ENCODE measurements at places on chromosomes 3 and 15. TPM values are rescaled to one million over a fixed set of nuclear protein-coding genes. Genes with fewer than 3 reads are reported as not detected.

DNA sequence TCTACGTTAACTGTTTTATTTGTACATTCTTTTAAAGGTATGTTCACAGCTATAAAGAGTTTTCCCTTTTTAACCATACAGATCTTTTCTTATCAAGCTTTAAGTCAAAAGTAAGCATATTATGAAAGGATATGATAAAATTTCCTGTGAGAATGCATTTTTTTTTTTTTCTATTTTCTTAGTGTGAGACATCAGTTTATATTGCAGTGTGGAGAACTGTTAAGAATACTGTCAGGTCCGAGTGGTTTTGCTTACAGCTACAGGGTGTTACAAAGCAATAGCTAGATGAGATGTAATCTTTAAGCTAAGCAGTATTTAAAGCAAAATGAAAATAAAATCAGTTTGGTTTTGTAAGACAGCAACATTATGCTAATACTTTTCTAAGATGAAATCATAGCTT lies 133.2 kb downstream of the SLC25A26 start:
- no peak for DNase-seq

The ADAMTS9 gene
- total RNA-seq: not detected

- DNase-seq: no peak
Observed at GRCh38 chr15:58453931-58454793, 22.4 kb downstream of the LIPC start.

DNA sequence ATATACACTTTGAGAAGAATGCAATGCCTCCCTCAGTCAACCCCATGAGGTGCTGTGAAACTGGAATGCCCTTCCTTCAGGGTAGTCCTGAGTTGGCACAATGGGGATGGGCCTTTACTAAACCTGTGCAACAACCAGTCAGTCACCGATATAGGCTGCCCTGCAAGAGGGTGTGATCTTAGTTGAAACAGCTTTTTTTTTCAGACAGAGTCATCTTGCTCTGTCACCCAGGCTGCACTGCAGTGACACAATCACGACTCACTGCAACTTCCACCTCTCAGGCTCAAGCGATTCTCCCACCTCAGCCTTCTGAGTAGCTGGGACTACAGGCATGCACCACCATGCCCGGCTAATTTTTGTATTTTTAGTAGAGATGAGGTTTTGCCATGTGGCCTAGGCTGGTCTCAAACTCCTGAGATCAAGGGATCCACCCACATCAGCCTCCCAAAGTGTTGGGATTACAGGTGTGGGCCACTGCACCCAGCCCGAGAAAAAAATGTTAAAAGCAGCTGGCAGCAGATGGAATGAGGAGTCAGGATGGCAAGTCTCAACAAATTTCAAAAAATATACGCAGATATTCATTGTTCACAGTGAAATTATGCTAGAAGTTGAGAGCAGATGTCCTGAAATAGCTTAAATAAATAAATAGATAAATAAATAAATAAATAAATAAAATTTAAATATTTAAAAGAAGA lies 31.8 kb downstream of the MYO5A start:
- no peak for DNase-seq

DNA sequence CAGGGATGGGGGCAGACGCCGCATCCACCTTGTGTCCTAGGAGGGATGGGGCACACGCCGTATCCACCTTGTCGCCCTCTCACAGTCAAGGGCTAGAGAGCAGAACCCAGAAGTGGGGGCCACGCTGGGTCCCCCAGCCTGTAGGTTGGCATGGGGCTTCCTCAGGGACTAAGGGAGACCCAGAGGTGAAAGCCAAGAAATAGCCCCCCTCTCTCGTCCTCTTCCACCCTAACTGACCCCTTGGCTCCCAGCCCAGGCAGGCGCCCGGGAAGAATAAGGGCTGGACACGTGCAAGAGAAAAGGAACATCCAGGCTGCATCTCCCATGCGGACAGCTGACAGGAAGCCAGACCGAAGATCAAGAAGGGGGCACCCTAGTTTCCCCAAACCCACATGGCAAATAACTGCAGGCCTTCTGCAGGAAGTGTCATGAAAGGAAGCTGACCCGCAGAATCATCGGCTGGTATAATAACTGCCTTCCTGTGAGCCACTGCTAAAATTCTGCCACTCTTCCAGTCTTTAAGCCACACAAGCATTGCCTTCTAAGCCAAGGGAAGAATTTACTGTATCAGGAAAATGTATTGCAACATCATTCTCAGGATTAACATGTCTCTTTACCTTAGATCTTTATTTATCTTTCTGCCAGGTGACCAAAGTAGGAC lies 38.5 kb upstream of the TFRC start:
- DNase-seq: no peak

DNA sequence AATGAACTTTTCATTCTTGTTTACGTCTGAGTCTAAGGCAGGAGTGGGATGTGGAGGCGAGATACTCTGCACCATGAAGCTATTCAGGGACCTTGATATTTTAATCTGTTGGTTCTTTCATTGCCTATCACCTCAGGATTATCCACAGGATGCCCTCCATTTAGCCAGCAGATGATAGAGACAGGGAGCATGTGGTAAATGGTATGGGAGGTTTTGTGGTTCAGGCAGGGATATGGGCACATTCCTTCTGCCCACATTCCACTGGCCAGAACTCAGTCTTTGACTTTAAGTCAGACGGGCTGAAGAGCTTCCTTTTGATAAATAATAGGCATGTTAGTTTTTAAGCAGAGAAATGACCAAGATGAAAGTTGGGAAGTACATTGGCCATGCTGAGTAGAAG lies 548.0 kb upstream of the CCDC54 start:
- no peak for DNase-seq

The GNB4 gene
- 2.9 TPM for total RNA-seq

DNA sequence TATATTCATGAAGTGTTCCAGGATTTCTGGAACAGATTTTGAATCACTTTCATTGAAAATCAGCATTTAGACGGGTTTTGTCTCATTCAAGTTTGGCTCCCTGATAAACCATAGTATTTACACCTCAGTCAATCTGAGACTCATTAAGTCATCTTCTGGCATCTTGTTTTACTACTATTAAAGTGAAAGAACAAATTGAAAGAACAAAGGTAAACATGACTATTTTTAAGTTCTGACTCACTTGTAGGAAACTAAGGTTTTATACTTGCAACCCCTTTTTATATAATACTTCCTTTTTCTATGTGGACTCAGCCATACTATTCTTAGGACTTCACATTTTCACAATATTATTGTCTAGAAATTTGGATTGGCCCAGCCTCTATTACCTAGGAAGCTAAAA lies 854.4 kb downstream of the SQOR start:
- DNase-seq: no peak

- DNase-seq: peak; percentile 23
Observed at GRCh38 chr15:77944002-77944867, 133.3 kb downstream of the TBC1D2B start.

- DNase-seq: no peak
Observed at GRCh38 chr15:39828374-39828931, 45.8 kb upstream of the FSIP1 start.

- no peak for DNase-seq
Observed at GRCh38 chr15:70133296-70133695, 35.6 kb upstream of the TLE3 start.

- DNase-seq: no peak
Observed at GRCh38 chr3:16204751-16205150, 30.3 kb downstream of the GALNT15 start.

DNA sequence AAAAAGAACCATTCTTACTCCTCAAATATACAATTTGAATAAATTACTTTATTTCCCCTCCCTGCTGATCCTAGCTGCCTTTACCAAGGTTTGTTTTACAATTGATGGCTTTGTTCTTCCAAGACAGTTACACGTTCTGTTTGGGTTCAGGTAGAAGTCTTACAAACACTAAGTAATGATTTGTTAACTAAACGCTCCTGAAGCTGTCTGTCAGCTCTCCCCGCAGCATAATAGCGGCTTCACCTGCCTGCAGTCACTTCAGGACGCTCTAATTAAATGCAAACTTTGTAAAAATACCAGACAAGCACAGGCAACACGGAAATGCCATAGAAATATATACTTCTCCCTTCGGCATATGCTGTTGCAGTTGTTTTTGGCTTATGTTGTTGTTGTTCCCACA lies 176.4 kb upstream of the MDFIC2 start:
- DNase-seq: no peak

DNA sequence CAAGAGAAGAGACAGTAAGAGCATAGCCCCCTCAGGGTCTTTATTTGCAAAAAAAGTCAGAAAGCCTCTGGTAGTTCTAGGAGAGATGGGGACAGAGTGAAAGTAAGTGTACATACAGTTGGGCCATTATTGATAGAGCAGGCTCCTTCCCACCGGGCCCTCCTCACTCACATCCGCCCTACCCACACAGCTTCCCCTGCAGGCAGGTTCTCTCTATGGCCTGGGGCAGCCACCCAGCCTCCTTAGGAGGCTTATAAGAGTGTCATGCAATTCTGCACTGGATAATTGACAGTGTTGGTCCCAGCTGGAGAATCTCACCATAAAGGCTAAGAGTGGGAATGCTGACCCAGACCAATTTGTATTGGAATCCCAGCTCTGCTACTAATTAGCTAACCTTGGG lies 49.5 kb downstream of the SLC30A4 start:
- DNase-seq: no peak

GRCh38 chr3:24764236-24764915 lies 269.7 kb upstream of the THRB start:
- no peak for DNase-seq

The P2RY14 gene
- total RNA-seq: 0.25 TPM

DNA sequence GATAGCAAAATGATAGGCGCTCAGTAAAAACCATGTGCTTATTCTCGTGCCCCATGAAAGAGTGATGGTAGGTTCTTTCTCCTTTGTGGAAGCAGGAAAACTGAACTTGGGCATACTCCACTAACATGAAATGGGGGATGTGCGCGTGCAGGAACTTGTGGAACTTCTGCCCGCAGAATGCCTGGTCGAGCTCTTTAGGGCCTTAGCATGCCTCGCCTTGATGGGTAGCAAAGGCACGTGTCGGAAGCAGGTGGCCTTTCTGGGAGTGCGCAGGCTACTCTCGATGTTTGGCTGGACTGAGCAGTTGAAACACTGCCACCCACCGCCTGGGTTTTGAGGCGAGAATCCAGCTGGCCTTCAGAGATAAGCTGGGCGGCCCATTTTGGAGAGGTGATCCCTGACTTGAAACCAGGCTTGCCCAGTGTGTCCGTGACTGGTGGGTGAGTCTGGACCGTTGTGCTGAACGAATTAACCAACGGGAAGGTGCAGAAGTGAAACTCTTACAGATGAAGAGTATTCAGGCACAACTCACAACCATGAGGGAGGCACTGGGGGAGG lies 842 bp downstream of the PCCB start:
- DNase-seq: peak; percentile 21

- no peak for DNase-seq
Observed at GRCh38 chr3:117003501-117003900, 293.9 kb downstream of the TUSC7 start.

- DNase-seq: no peak
Observed at GRCh38 chr3:36512555-36512954, 132.3 kb downstream of the STAC start.

The EPHB1 gene
- total RNA-seq: 0.60 TPM

- no peak for DNase-seq
Observed at GRCh38 chr3:16439848-16440708, 73.4 kb downstream of the RFTN1 start.

DNA sequence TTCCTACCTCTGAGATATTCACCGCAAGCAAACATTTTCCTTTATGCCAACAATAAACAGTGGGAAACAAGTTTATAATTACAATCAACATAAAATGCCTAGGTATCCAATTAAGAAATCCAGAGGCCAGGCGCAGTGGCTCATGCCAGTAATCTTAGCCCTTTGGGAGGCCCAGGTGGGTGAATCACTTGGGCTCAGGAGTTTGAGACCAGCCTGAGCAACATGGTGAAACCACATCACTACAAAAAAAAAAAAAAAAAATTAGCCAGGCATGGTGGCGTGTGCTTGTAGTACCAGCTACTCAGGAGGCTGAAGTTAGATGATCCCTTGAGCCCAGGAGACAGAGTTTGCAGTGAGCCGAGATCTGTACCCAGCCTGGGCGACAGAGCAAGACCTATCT lies 17.3 kb downstream of the TBC1D2B start:
- DNase-seq: no peak

GRCh38 chr3:62451211-62451887 lies 78.0 kb upstream of the FEZF2 start:
- DNase-seq: no peak

DNA sequence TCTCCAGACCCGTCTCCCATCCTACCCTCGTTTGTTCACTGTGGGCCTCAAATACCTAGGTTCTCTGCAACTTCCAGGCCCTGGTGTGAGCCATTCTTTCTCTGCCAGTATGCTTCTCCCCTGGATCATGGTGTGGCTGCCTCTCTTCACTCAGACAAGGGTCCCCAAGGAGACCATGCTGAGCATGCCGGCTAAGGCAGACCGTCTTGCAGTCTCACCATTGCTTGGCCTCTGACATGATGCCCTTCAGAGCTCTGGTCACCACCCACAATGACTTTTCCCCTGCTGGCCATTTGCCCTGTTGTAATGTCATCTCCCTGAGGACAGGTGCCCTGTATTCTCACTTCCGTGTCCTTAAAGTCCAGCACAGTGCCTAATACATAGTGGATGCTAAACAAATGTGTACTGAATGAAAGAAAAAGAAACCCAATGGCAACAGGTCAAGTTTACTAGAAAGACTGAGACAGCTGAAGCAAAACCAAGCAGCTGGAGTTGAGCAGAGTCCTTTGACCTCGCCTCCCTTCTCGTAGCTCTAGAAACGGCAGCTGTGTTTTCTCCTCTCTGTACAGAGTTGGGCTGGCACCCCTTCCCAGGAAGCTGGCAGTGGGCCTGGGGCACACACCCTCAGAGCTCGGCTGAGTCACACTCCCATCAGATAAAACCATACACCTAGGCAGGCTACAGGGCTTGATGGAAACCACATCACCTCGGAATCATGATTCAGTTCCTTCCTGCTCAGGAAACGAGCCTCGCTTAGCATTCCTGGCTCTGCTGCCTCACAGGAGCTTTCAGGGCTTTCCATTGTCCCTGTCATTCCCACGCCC lies 8.6 kb downstream of the TLR9 start:
- DNase-seq: no peak

- peak; percentile 91 for DNase-seq
Observed at GRCh38 chr3:48400824-48401433, 28.9 kb downstream of the FBXW12 start.

The ATP10A gene
- 50.1 TPM for total RNA-seq

- no peak for DNase-seq
Observed at GRCh38 chr3:111726788-111727305, 131.7 kb upstream of the ZBED2 start.

The TMEM40 gene
- total RNA-seq: 6.5 TPM

GRCh38 chr3:24714436-24714835 lies 219.8 kb upstream of the THRB start:
- DNase-seq: no peak

GRCh38 chr15:43518197-43518761 lies 871 bp downstream of the MAP1A start:
- DNase-seq: no peak

DNA sequence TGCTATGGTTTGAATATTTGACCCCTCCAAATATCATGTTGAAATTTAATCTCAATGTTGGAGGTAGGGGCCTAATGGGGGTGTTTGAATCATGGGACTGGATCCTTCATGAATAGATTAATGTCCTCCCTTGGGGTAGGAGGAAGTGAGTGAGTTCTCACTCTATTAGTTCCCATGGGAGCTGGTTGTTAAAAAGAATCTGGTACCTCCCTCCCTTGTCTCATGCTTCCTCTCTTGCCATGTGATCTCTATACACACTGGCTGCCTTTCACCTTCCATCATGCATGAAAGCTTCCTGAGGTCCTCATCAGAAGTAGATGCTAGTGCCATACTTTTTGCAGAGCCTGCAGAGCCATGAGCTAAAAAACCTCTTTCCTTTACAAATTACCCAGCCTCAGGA lies 177.7 kb upstream of the MCTP2 start:
- DNase-seq: no peak

GRCh38 chr3:186810336-186810996 lies 4.2 kb upstream of the RFC4 start:
- DNase-seq: no peak

GRCh38 chr3:54891540-54891897 lies 36.3 kb downstream of the LRTM1 start:
- DNase-seq: no peak

All from natural killer cell (primary cell).